ENCODE measurements at places on chromosomes 16 and 17.

DNA sequence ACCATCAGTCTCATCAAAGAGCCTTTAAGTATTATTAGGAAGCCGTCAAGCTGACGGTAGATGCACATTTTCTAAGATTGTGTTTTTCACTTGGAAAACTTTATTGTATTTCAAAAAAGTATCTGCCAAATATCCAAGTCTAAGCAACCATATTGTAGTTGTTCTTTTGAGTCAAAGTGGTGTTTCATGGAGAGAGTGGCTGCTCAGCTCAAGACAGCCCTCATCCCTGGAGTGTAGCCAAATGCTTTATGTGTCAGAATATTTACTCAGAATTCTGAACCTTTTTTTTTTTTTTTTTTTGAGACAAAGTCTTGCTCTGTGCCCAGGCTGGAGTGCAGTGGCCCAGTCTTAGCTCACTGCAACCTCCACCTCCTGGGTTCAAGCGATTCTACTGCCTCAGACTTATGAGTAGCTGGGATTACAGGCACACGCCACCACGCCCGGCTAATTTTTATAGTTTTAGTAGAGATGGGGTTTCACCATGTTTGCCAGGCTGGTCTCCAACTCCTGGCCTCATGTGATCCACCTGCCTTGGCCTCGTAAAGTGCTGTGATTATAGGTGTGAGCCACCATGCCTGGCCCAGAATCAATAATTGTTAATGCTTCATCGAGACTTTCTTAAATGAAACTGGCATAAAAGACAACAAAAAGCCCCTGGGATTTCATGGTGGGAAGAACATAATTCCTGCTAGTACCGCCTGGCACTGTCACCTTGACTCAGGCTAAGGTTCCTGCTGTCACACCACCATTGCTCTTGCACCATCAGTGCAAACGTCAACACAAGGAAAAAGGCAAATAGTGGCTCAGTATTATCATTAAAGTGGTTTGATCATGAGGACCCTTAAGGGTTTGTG lies 45.5 kb downstream of the PRKCA start:
- DNase-seq: no peak

DNA sequence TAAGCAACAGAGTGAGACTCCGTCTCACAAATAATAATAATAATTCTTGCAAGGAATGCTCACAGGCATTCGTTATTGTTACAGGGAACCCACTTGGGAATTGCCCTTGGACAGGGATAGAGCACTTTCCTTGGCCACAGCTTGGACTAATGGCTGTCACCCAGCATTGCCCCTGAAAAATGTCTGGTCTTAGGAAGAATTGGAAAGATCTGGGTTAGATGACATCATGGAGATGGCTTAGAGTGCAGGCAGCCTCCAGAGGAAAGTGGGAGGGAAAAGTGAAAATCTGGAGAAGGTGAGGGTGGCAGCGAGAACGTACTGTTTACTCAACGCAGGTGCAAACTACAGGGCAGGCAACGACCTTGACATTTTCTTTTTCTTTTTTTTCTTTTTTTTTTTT lies 59.3 kb upstream of the MRTFB start:
- no peak for DNase-seq

DNA sequence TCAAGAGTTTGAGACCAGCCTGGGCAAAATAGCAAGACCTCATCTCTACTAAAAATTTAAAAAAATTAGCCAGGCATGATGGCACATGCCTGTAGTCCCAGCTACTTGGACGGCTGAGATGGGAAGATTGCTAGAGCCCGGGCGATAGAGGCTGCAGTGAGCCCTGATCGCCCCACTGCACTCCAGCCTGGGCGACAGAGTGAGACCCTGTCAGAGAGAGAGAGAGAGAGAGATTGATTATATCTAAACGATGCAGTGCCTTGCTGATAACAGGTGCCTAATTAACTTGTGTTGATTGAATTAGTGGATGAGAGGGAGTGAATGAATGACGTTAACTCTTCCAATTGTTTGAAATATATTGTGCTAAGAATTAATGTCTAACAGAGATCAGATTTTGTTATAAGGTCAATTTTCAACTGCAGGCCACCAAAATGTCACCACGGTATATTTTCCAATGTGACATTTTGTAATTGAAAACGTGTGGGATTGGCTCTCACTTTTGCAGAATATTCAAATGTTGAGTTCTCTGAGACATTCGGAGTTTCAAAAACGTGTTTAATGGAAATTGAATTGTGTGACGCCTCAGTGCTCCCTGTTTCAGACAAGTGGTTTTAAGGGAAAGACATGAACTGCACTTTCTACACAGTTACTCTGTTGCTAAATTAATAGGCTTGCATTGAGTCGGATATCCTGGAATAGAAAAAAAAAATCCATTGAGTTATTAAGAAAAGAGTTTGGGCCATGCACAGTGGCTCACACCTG lies 53.6 kb downstream of the ABAT start:
- no peak for DNase-seq

GRCh38 chr17:7348478-7349242 lies 3.3 kb upstream of the KCTD11 start:
- DNase-seq: no peak

DNA sequence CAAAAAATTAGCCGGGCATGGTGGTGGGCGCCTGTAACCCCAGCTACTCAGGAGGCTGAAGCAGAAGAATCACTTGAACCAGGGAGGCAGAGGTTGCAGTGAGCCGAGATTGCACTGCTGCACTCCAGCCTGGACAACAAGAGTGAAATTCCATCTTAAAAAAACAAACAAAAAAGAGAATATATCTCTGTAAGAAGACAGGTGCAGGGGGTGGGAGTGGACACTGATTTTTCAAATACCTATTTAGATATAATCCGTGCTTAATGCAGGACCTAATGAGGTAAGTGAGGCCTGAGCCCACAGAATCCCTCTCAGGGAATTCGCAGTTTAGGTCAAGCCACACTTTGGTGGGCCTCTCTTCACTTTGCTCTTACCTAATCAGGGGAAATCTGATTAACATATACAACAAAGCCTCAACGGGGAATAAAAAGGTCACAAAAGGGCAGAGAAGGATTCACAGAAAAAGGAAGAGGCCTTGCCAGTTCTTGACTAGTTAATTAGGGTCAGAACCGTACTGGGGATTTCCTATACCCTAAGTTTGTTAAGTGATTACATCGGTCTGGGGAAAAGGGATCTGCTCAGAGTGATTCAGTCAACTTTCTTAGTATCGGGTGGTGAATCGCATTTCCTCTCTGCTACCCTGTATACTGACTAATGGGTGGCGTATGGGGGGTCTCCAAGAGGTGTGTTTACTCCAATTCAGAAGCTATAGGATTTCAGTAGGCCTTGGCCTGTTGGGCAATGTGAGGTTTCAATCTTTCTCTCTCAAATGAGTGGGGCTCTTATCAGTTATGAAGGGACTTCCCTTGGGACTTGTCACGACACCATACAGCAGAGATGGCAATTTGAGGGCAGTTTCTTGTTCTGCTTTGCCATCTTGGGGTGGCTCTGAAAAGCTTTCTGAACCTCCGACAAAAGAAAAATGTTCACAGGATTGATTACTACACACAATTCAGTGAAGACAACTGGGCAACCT lies 1.9 kb upstream of the NFAT5 start:
- DNase-seq: peak; percentile 11

GRCh38 chr16:66516808-66517585 lies 32.9 kb downstream of the TK2 start:
- DNase-seq: no peak

- DNase-seq: peak; percentile 46
Measured at GRCh38 chr17:75059369-75060345, 12.6 kb downstream of the KCTD2 start.

DNA sequence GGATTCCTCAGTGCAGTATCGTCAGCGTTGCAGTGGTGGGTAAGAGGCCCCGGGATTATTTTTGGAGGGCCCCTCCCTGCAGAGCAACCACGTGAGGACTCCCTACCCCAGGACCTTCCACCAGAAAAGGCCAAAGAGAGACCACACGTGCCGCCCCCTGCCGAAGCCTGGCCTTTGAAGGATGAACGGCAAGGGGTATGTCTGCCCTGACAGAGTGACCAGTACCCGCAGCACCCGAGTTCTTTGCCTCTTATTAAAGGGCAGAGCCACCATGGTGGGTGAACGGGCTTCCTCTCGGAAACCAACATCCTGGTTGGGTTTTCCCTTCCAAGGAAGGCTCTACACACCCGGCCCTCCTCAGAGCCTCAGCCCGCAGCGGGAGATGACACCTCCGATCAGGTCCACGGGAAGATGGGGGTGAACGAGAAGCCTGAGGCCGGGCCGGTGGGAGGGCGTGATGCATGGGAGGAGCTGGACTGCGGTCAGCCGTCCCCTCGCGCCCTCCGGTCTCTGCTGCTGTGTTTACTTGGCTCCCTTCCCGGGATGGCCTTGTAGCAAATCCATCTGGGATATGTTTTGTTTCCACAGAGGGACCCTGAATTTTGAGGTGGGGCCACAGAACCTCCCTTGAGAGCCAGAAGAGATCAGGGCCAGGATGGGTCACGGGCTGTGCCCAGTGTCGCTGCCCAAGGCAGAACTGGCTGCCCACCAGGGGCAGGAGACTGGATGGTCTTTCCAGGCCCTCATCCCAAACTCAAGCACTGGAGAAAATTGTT lies 49.1 kb downstream of the TBC1D16 start:
- DNase-seq: no peak

GRCh38 chr17:79047291-79047920 lies 23.4 kb downstream of the C1QTNF1 start:
- DNase-seq: no peak

DNA sequence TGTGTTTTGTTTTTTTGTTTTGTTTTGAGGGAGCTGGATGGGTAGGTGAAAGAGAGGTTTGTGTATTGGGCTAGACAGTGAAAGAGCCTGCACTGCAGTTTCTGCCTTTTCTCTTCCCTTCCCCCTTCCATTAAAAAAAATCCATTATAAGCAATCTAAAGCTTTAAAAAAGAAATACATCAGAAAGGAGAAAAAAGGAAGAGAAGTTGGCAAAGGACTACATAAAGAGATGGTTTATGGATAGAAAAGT lies 10.7 kb upstream of the EEF2K start:
- no peak for DNase-seq

- DNase-seq: no peak
Measured at GRCh38 chr16:88132836-88133506, 181.7 kb downstream of the BANP start.

DNA sequence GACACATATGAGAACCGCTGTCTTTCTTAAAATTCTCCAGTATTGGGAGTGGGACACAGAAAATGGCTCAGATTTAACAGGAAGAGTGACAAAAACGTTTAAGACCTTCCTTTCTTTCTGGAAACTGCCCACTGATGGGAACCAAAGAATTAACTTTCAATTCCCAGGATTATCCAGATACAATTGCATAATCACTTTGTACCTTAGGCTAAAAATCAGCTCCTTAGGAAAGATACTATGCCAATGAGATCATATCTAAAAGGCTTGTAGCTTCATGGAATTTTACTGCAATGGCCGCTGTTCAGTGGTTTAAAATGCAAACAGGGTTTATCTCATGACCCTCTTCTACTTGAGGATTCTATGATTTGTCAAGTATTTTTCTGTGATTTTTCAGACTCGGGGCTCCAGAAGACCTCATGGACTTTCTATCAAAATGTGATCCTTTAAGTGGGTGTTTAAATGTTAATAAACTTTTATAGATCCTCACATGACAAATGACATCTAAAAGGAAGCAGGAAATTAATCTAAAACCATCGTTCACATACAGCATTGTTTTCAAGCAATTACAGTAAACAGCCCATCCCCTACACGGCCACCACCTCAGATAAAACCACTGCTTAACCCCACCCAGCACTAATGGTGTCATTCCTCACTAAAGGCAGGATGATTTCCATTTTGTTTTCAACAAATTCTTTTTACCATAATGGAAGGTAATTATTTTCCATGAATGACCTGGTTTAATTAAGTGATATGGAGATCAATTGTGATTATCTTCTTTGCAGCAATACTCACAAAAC lies 31.6 kb upstream of the ERN1 start:
- DNase-seq: no peak

- no peak for DNase-seq
Measured at GRCh38 chr17:68100000-68100641, 64.6 kb downstream of the KPNA2 start.

DNA sequence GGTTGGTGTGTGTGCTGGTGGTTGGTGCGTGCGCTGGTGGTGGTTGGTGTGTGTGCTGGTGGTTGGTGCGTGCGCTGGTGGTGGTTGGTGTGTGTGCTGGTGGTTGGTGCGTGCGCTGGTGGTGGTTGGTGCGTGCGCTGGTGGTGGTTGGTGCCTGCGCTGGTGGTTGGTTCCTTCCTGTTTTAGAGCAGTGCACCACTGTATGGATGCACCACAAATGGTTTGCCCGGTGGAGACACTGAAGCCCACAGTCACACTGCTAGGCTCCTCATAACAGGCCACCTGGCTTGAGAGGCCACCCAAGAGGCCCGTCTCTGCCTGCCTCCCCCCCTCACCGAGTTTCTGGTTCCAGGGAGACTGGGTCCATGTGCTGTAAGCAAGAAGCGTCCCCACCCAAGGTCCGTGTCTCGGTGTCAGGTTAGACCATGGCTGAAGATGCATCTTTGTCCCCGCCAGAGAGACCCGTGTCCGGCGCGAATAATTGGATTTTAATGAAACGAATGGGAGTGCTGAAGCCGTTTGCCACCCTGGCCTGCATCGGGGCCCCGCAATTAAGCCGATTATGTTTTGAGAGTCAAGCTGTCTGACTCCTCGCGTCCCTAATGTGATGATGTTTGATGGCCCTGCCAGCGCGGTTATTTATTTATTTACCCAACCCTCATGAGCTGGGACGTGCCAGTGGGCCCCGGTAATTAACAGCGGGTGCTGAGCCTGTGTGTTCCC lies 161.3 kb upstream of the GSE1 start:
- no peak for DNase-seq

DNA sequence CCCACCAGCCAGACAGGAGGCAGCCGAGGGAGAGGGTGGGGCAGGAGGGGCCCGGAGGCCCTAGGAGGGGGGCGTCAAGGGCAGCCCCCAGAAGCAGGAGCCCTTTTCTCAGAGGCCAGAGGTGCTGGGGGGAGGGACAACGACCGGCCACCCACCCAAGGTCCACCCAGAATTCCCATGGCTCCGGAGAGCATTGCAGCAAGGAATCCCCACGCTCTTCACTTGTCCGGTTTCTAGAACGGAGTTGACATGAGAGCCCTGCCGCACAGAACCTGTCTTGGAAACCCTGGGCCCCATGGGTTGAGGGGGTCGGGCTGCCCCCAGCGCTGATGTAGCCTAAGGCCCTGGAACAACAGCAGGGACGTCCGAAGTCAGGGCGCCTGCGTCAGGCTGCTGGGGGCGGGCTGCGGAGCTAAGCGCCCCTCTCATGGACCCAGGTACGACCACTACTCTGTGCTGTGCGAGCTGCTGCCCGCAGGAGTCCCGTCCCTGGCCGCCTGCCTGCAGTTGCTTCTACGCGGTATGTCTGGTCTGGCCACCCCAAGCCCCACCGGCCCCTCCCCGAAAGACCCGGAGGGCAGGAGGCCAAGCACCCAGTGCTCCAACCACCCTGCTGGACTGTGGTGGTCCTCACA lies 11.2 kb downstream of the CYBC1 start:
- DNase-seq: no peak
